ENCODE measurements at places on chromosomes 13 and 19.

DNA sequence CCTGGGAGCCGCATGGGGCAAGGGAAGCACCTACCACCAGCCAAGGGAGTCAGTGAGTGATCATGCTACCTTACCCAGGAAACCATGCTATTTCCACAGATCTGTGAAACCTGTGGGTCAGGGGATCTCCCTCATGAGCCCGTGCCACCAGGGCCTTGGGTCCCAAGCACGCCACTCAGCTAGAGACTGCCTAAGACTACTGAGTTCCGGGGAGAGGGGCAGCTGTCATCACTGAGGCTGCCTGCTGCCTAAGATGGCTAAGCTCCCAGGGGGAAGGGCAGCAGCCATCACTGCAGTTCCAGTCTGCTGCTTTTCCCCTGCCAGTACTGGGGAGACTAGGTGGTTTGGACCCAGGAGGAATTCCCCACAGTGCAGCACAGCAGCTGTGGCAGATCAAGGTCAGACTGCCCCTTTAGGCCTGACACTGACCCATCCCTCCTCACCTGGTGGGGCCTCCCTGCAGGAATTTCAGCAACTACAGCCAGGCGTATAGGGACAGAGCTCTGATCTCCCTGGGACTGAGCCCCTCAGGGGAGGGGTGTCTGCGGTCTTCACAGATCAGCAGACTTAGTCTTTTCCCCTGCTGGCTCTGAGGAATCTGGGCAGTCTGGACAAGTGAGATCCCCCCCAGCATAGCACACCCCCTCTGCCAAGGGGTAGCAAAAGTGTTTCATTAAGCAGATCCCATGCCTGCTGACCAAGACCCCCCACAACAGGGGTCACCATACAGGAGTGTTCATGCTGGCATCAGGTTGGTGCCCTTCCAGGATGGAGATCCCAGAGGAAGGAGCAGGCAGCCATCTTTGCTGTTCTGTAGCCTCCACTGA, 26.9 kb downstream of the VSTM2B start:
- DNase-seq, result no peak

- no peak for DNase-seq
Measured at GRCh38 chr19:54405628-54406027, 9.6 kb upstream of the TTYH1 start.

DNA sequence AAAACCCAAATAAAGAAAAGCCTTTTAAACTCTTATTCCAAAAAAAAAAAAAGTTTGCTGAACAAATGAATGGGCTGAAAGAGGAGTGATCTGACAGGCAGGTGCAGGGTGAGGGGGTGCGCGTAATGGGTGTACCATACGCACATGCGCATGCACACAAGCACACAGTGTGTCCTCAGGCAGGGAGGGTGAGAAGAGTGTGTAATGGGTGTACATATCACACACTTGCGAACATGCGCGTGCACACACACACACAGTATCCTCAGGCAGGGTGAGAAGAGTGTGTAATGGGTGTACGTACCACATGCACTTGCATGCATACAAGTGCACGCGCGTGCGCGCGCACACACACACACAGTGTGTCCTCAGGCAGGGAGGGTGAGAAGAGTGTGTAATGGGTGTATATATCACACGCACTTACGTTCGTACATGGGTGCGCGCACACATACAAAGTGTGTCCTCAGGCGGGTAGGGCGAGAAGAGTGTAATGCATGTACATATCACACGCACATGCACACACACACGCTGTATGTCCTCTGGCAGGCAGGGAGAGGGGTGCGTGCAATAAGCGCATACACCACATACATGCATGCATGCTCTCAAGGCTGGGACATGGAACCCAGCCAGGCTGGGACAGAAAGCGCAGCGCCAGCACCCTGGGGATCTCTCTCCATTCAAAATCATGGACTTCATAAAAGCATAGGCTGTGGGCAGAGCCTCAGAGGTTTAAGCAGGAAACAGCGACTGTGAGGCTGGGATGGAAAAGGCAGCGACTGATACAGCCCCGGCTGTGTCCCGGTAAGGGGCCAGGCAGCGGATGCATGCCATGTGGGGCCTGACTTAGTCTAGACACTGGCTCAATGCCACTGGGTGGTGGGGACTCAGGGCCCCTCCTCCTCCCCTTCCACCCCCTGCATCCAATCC, 70.4 kb downstream of the CEBPG start:
- no peak for DNase-seq

DNA sequence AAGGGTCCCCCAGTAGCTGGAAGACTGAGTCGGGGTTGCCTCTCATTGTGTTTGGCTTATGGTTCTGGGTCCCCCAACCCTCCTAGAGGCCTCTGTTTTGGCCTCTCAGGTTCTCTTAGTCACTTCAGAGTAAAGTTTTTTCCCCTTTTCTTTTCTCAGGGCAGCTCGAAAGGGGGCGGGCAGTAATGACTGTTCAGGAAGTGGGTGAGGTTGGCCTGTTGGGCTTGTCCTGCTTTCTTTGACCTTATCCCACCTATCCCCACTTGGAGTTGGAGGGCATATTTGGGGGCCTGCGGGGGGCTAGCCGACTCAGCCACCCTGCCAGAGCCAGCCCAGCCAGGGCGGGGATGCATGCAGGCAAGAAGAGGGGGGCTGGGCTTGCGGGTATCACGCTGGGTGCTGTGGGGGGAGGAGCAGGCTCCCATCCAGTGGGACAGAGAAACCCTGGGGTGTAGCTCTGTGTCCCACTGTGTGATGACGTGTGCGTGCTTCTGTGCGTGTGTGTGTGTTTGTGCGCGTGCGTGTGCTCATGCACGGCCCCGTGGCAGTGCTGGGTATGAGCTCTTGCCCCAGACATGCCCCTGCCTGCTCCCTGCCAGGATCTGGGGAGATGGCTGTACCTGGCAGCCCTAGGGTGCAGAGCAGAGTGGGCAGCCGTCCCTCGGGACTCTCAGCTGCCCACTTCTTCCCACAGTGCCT, 1.4 kb downstream of the CIC start:
- DNase-seq, result peak; percentile 50

DNA sequence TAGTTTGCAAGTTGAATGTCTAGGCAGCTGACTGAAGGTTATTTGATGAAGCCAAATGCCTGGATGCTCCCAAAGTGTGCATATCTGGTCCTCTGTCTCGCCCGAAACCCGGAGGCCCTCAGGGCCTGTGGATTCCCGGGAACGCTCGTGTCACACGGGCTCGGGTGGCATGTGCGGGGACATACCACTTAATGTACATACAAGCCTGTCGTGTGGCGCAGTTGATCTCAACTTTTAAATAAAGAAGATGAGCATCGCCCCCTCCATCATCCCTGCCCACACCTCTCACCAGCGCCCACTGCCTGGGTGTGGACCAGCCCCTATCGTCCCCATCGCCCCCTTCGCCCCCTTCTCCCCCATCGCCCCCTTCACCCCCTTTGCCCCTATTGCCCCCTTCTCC, 33.9 kb downstream of the ATP11A start:
- DNase-seq, result no peak

- DNase-seq, result no peak
Measured at GRCh38 chr13:79990048-79990447, 350.9 kb downstream of the SPRY2 start.

DNA sequence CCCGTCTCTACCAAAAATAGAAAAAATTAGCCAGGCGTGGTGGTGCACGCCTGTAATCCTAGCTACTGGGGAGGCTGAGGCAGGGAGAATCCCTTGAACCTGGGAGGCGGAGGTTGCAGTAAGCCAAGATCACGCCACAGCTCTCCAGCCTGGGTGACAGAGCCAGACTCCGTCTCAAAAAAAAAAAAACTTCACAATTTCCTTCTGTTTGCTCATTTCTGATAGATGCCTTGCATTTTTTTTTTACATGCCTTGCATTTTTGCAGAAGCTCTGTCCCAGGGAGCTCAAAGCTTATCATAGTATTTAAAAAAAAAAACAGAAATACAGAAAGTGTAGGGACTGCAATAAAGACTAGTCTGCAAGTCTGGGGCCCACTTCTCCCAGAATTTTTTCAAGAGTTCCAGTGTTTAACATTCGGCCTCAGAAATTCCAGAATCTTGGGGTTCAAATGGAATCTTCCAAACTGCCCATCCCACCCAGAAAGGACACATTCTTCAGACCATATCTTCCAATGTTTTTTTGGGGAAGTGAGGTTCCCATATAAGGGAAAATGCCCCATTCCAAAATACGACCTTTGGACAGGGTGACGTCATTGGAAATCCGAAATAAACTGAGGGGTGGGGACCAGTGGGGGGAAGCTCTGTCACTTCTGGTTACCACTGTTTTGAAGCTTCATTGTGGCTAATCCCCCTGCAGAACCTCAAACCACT, 17.2 kb upstream of the RAB8A start:
- DNase-seq, result no peak

DNA sequence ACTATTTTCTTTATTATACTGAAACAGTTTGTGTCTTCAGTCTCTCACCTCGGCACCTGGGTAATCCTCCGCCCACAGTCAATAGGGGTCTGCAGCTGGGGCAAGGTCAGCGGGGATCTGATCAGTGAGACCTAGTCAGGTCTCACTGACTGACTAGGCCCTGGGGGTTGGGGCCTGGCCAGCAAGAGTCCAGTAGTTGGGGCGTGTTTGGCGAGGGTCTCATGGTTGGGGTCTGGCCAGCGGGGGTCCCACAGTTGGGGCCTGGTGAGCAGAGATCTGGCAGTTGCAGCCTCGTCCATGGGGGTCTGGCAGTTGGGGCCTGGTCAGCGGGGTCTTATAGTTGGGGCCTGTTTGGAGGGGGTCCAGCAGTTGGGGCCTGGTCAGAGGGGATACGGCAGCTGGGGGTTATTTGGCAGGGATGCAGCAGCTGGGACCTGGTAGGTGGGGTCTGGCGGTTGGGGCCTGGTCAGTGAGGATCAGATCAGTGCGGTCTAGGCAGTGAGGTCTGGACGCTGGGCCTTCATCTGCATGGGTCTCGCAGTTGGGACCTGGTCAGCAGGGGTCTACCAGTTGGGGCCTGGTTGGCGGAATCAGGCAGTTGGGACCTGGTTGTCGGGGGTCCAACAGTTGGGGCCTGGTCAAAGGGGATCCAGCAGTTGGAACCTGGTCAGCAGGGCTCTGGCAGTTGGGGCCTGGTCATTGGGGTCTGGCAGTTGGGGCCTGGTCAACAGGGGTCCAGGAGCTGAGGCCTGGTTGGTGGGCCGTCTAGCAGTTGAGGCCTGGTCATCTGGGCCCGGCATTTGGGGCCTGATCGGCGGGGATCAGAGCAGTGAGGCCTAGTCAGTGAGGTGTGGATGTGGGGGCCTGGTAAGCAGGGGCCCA, 61.1 kb upstream of the TPM4 start:
- DNase-seq, result no peak

GRCh38 chr13:27504128-27504867, 53.9 kb upstream of the MTIF3 start:
- no peak for DNase-seq

DNA sequence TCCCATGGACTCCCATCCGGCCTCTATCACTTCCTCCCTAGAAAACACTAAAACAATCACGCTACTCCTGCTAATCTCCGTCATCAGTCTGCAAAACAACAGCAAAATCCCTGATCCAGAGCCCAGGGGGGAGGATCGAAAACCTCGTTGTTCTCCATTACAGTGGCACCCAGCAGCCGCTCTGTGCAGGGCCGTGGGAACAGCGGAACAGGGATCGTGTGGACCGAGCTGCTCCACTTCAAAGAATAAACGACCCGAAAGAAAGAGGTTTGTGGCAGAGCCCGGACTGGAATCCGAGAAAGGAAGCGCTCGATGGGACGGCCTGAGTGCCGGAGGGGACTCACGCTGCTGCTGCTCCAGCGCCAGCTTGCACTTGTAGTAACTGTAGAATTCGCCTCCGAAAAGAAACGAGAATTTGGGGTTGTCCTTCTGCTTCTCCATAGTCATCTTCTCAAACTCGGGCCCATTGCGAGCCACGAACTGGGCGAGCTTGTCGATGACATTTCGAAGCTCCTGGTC, 652 bp downstream of the CHERP start:
- no peak for DNase-seq

GRCh38 chr13:72097568-72097967, 230.6 kb upstream of the DACH1 start:
- DNase-seq, result no peak

DNA sequence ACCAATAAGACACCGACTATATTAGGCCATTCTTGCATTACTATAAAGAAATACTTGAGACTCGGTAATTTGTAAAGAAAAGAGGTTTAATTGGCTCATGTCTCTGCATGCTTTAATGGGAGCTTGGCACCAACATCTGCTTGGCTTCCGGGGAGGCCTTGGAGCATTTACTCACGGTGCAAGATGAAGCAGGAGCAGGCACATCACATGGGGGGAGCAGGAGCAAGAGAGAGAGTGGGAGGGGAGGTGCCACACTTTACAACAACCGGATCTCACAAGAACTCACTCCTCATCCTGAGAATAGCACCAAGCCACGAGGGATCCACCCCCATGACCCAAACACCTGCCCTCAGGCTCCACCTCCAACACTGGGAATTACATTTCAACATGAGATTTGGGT, 224.8 kb downstream of the KLF5 start:
- no peak for DNase-seq

DNA sequence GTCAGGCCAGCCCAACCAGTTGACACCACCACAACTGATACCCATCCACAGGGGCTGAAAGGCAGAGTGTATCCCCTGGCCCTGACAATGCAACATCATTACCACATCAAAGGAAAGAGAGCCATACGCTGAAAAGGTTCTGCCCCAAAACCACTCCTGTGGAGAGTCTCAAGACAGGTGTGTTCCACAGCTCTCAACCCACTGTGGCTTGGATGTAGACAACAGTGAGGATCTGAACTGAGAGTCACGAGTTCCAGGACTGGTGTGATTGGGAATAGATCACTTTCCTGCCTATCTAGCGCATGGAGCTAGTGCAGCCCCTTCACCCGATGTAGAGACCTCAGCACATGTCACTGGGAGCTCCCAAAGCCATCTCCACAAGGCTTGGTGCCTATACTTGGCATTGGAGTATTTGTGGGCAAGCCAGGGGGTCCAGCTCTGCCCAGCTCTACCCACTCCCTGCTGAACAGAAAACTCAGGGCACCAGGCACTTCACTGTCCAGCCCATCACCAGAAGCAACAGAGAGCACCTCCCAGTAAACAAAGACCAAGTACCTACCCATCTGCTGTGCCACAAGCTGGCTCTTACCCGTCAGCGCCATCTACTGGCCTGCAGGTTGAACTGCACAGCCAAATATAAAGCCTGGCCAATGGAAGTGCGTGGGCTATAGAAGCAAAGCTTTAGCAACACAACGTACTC, 579.5 kb downstream of the UQCRFS1 start:
- peak; percentile 9 for DNase-seq

- DNase-seq, result no peak
Measured at GRCh38 chr19:14480700-14481079, 5.5 kb upstream of the PTGER1 start.
